ENCODE measurements at places on chromosomes 7 and 10.
A peak's percentile ranks its signal among the peaks of the same experiment; 100 is the strongest.

- DNase-seq = no peak
Observed at GRCh38 chr10:59831658-59832503, 74.5 kb downstream of the CCDC6 start.

DNA sequence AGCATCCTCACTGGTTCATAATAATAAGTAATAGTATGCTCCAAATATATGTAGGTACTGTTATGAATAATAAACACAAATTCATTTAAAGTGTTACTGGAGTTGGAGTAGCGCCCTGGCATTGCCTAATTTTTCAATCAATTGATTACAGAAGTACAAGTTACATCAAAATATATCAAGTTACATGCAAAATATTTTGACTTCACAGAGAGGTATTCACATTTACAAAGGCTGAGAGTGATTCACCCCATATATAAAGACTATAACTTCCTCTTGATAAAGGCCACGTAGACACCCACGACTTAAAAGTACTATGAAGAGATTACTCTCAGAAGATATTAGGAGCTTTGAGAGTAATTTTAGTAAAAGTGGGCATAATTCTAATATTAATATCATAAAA lies 13.6 kb upstream of the COL17A1 start:
- DNase-seq = no peak

DNA sequence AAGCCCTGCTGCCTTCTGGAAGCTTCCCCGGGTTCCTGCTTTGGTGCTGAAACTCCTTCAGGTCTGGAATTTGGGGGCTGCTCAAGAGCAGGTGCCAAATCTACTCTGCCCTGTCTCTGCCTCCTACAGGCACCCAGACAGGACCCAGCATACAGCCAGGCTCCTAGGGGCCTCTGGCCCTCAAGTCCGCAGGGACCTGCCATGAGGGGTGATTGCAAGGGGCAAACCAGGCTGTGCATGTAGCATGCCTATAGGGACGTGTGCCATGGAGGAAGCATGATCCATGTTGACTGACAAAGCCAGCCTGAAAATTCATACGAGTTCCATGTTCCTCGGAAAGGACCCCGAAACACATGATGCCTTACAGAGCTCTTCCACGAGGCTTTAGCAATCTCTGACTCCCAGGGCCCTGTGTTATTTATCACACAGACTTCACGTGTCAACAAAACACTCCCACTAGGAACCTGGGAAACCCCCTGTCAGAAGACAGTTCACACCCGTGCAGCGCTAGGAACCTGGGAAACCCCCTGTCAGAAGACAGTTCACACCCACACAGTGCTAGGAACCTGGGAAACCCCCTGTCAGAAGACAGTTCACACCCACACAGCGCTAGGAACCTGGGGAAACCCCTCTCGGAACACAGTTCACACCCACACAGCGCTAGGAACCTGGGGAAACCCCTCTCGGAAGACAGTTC lies 75.3 kb upstream of the DNAAF5 start:
- no peak for DNase-seq

DNA sequence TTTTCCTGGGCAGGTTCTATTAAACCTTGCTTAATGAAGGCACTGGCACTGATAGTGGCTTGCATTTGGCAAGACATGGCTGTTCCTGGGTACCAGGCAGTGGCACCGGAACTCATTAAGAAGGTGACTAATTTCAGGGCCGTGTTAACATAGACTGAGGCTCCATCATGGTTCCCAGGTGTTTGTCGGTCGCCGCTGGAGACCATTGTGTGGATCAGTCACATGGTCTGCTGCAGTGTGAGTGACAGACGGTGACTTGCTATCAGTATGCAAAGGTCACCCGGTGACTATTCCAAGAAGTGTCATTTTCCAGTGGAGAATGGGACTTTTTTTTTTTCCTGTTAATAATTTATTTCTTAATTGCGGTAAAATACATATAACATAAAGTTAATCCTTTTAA lies 106.3 kb downstream of the INSYN2A start:
- DNase-seq = no peak

DNA sequence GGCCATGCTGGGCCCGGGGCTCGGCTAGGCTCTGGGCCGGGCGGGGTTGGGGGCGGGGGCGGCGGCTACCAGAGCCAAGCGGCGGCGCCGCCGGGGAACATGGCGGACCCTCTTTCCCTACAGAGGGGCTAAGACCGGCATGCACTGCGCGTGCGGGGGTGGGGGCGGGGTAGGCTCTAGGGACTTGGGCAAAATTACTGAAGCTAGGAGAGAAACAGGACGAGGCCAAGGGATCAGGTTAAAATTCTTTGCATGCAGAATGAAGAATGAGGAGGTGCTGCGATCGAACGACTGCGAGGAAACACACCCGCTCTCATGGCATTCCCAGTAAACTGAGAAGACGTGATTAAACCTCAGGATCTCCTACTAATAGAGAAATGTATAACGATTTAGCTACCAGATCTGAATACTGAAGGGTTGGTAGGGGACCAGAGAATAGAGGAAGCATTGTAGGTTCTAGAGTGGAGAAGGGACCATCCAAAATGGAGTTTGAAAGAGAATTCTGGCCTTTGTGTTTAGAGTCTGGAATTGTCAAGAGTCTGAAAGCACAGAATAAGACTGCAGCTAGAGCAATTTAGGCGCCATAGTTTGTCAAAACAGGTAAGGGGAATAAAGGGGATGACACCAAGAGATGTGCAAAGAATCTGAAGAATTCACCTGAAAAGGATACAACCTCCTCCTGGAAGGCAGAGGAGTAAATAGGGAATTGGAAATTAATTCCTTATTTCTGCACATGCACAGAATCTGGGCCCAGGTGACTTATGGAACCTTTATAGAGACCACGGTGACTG lies at the start of gene PPP3CB:
Gene PPP3CB, minus strand, starts transcription at position 141 of the 791 bp plus-strand sequence. Its CDS starts 135 bp downstream, at position 6.
- peak; percentile 90 for DNase-seq
